ENCODE measurements at places on chromosomes 13 and 19. TPM values are rescaled to one million over a fixed set of nuclear protein-coding genes. Genes with fewer than 3 reads are reported as not detected.

- no peak for DNase-seq
Measured at GRCh38 chr13:49221590-49221965, 1.4 kb downstream of the MLNR start.

DNA sequence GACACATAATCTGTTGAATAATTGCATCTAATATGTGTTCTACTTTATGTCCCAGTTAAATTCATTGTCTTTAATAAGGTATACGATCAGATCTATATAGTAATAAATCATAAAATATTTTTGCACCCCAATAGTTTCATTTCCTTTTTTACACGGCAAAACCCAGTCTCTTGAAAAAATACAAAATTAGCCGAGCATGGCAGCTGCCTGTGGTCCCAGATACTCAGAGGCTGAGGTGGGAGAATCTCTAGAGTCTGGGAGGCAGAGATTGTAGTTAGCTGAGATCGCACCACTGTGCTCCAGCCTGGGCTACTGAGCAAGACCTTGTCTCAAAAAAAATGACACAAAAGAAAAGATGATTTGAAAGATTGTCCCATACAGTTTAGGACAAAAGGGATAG is 52.3 kb upstream of the PARP4 start:
- no peak for DNase-seq

DNA sequence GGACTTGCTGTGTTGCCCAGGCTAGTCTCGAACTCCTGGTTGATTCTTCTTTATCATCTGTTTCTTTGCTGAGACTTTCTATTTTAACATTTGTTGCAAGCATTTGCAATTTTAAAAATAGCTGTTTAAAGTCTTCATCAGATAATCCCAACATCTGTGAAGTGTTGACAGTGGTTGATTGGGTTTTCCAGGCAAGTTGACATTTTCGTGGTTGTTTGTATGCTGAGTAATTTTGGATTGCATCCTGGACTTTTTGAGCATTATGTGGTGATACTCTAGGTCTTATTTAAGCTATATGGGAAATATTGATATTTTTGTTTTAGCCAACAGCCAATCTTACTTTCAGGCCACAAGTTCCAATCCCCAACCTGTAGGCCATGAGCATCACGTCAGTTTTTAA is 25.1 kb downstream of the AP1M1 start:
- DNase-seq, result no peak

DNA sequence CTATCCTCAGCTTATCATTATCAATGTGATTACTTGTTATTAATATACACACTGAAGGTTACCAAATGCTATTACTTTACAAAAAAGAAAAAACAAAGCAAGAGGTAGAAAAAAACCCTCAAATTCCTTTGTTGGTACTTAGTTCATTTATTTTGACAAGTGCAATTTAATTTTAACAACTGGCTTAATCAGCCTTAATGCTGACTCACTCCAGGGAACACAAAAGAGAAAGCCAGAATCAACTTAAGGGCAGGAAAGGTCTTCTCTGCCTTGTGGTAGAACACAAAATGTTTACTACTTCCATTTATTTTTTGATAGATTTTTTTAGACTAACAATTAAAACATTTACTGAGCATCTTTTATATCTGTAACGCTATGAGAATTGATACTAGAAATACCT is 417.1 kb downstream of the PCDH17 start:
- DNase-seq, result no peak

DNA sequence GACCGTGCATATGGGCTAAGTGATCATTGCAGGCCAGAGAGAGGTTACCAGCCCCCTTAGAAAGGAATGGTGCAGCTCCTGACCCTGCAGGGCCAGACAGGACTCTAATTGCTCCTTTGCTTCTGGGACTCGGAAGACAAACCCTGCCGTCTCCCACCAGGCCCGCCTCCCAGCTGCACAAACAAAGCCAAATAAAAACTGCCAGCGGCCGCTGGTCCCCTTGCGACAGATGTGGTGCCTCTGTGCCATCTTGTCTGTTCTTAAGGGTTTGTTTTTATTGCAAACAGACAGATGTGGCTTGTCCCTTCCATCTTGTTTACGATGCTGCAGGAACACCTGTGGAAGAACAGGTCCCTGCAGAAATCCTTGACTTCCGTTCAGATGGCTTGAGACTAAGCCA is 434.4 kb upstream of the TSHZ3 start:
- DNase-seq, result no peak

- no peak for DNase-seq
Measured at GRCh38 chr13:34657716-34658115, 284.4 kb upstream of the NBEA start.

- no peak for DNase-seq
Measured at GRCh38 chr13:98947925-98948324, 29.9 kb downstream of the DOCK9 start.

The STARD13 gene
- polyA plus RNA-seq, result 33.0 TPM

GRCh38 chr19:11453468-11454341 is 18.3 kb downstream of the PRKCSH start:
- no peak for DNase-seq

The MCEMP1 gene
- 0.14 TPM for polyA plus RNA-seq

GRCh38 chr13:94664889-94665288 is 47.5 kb downstream of the SOX21 start:
- no peak for DNase-seq

DNA sequence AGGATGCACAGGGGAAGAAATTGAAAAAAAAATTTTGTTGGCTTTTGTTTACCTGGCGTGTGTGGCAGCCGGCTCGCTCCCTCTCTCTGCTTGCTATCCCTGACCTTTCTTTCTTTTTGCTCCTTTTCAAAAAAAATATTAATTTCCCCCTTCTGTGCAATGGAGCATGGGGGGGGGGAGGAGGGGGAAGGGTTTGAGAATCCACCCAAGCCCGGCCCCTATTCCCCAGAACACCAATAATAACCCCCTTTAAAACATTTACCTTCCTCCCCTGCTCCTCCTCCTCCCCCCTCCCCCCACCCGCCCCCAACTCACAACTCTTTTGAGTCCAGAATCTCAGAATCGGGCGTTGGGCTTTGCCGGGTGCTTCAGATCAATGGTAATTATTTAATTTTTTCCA is 28.4 kb downstream of the NFIX start:
- DNase-seq, result no peak

The PSG5 gene
- polyA plus RNA-seq, result 0.18 TPM

The SBK3 gene
- 0.28 TPM for polyA plus RNA-seq

The CLDN10 gene
- polyA plus RNA-seq, result 104 TPM

The FLT3LG gene
- polyA plus RNA-seq, result 2.5 TPM

The TUBA3C gene
- not detected for polyA plus RNA-seq
